ENCODE measurements at places on chromosomes 6 and 20.
A peak's percentile ranks its signal among the peaks of the same experiment; 100 is the strongest.

GRCh38 chr6:27213544-27214125 lies 33.9 kb upstream of the PRSS16 start:
- no peak for DNase-seq

GRCh38 chr6:42136508-42137193 lies 5.8 kb downstream of the C6orf132 start:
- no peak for DNase-seq

DNA sequence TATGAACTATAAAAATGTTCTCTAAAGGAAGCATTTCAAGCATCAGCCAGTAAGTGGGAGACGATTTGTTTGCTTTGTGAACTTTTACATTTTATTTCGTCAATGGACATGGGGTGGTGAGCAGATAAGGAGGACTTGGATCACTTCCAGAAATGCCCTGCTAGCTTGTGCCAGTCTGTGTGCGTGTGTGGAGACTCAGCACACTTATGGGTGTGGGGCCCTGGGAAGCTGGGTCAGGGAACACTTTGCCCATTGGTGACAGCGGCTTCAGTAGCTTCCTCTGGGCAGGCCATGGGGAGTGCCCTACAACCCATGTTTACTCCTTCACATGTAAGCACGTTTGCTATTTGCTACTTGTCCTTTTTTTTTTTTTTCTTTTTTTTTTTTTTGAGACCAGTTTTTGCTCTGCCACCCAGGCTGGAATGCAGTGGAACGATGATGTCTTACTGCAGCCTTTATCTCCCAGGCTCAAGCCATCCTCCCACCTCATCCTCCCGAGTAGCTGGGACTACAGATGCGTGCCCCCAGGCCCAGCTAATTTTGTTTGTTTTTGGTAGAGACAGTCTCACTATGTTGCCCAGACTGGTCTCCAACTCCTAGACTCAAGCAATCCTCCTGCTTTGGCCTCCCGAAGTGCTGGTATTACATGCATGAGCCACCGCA lies 24.2 kb downstream of the PRDM1 start:
- DNase-seq, result no peak

- DNase-seq, result no peak
Observed at GRCh38 chr20:58877976-58878360, 25.5 kb downstream of the GNAS start.

DNA sequence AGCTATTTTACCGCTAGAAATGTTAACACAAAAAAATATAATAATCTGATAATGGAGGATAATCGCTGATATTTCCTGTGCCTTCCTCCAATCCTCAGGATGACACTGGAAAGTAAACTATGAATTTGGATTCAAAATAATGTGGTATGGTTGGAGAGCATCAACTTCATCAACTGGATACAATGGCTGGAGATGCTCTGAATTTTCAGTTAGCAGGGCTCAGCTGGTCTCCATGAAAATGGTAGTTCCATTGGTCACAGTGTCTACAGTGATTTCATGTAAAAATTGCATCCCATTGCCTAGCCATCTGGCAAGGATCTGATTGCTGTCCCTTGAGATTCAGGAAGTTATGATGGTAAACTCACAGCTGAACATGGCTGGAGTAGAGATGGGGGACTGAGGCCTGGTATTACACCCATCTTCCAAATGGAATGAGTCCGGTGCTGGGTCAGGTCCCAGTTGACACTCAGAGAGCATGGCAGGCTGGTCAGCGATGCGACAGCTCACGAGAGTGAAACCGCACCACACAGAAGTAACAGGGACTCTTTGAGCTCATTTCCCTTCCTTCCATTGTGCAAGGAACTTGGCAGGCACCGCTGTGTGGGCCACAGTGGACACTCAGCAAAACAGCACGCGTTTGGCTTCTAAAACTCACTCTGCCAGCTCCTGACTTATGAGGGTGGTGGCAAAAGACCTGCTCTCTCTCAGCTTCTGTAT lies 142.4 kb upstream of the TNFAIP3 start:
- no peak for DNase-seq

- DNase-seq, result no peak
Observed at GRCh38 chr6:79117752-79118151, 39.7 kb upstream of the PHIP start.

- DNase-seq, result no peak
Observed at GRCh38 chr20:56780266-56780665, 151.2 kb downstream of the TFAP2C start.

- no peak for DNase-seq
Observed at GRCh38 chr6:75752365-75752764, 3.3 kb downstream of the MYO6 start.

DNA sequence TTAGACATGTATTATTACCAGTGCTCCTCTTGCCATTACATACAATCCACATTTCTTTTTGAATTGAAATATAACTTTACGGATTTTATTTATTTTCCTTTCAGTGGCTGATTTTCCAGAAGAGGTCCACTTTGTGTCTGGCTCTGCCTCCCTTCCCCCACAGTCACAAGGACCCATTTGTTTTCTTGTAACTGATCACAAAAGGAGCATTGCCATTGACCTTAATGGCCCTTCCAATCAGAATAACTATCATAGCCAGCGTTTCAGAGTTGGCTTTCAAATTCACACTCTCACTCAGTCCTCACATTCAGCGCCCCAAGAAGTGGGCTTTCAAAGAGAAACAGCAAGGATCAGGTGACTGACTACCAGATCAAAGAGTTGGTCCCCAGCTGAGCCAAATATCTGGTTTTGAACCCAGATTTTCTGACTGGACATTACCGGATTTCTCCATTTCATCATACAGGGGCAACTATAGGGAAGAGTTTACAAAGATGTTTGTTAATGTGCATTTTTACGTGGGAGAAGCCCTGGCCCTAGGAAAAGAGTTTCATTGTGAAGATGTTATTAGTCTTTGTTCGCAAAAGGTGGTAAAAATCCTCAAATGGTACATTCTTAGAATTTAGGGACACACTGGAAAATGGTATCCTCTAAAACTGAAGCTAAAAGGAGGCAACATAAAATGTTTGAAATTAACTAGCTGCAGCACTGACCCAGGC lies 2.0 kb upstream of the SLC22A23 start:
- no peak for DNase-seq

GRCh38 chr6:156773935-156774852 lies 3.0 kb upstream of the ARID1B start:
- DNase-seq, result no peak

- no peak for DNase-seq
Observed at GRCh38 chr6:71385111-71385822, 96.7 kb downstream of the OGFRL1 start.

DNA sequence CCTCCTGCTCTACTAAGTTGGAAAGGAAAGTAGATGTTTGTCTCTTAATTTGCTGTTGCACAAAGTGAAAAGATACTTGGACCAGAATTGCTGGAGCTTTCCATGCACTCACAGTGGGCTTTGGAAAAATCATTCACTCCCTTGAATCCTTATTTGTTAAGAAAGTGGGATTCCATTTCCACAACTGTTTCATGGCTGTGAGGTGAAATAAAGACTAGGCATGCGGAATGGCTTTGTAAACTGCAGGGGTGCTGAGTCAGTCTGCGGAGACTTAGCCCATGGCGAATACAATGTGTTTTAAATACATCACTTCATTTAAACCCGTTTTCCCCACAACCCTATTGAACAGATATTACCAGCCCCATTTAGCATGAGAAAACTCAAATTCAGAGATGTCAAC lies 36.8 kb upstream of the CLDN20 start:
- no peak for DNase-seq

- no peak for DNase-seq
Observed at GRCh38 chr20:50850721-50851286, 55.9 kb downstream of the BCAS4 start.

GRCh38 chr20:58202044-58202443 lies 26.4 kb downstream of the ANKRD60 start:
- DNase-seq, result no peak

DNA sequence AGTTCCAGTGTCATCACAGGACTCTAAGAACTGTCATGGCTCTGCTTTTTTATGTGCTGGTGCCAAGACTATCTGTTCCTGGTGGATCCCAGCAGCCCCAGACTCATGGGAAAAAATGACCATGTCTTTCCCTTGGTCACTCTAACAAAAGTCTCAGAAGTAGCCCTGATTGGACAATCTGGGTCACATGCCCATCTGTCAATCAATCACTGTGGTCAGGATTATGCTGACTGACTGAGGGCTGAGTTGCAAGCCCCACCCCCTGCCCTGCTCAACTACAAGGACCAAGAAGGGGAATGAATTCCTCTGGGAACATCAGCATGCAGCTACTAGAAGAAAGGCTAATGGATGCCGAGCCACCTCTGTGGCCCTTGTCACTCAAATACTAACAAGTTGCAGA lies 91.6 kb downstream of the EDN3 start:
- no peak for DNase-seq

GRCh38 chr6:126672649-126673048 lies 332.7 kb downstream of the CENPW start:
- DNase-seq, result no peak

- no peak for DNase-seq
Observed at GRCh38 chr6:91352878-91353277, 766.0 kb upstream of the MAP3K7 start.

DNA sequence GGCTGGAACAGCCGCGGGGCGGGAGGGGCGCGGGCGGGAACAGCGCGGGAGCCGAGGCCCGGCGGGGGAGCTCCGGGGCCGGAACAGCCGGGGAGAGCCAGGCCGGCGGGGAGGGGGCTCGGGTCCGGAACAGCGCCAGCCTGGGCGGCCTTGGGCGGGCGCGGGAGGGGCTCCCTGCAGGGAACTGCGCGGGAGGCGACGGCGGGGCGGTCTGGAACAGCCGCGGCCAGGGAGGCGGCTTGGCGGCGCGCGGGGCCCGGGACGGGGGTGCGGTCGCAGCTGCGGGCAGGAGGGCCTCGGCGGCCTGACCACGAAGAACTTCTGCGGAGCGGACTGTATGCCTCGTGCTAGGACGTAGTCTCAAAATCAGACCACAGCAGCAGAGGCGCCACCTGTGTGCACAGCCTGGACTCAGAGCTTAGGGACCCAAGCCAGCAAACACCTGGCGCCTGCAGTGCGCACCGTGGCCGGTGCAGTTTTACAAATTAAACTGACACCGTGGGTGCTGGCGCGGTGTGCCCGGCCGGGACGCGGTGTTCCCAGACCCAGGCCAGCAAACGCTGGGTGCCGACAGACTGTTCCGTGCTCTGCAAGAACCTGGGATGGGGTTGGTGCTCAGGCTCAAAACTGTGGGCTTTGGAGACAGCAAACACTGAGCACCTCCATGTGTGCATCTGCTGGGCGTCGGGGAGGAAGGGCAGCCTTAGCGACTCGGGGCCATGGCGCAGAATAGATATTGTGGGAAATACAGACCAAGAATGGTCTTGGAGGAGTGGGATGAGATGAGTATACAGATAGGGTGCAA lies 572 bp downstream of the ZNF341 start:
- DNase-seq, result peak; percentile 68

DNA sequence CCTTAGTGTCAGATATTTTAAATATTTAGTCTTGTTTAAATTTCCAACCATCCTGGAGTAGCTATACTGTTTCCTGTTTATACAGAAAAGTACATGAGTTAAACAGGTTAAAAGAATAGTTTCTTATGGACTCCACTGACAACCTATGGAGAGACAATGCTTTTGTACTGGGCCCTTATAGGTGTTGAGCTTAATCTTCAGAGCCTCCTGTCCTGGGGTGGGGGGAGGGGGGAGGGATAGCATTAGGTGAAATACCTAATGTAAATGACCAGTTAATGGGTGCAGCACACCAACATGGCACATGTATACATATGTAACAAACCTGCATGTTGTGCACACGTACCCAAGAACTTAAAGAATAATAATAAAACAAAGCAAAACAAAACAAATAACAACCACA lies 322.9 kb downstream of the GRIK2 start:
- no peak for DNase-seq

GRCh38 chr6:74319292-74319691 lies 623.3 kb downstream of the CD109 start:
- DNase-seq, result no peak

GRCh38 chr6:120230008-120230407 lies 880.4 kb upstream of the MAN1A1 start:
- DNase-seq, result no peak

DNA sequence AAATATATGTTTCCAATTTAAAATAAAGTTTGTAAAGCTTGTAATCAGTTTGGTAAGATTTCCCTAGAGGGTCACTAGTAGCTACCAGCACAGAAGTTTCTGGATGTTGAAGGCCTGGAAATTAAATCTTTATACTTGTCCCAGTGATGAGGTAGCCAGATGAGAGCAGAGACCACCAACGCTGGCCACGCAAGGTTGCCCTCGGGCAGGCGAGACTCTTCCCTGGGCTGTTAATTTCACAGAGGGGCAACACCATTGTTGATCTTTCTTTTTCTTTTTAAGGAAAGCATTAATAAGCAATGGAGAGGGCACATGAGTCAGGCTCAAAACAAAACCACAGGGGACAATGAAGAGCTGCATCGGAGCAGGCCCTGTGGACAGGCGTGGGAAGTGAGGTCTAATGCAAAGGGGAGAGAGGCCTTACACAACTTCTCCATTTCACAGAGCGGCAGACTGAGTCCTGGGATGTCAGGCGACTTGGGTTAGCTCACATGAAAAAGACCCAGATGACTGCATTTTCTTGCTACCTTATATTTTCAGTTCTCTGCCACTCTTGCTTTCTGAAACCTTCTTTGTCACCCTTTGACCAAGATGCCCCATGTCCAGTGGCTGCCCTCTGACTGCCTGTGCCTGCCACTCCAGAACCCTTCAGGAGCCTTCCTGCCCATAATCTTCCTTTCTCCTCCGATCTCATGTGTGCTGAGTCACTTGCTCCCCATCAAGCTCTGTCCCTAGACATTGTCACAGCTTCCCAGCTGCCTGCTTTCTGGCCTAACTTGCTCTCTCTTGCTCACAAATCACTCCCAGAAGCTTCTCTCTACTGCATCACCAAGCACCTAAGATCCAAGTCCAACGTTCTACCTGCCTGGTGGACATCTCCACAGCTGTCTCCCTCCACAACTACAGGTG lies 107.7 kb upstream of the CDYL start:
- DNase-seq, result no peak

GRCh38 chr6:139109558-139109957 lies 25.3 kb upstream of the HECA start:
- DNase-seq, result no peak

DNA sequence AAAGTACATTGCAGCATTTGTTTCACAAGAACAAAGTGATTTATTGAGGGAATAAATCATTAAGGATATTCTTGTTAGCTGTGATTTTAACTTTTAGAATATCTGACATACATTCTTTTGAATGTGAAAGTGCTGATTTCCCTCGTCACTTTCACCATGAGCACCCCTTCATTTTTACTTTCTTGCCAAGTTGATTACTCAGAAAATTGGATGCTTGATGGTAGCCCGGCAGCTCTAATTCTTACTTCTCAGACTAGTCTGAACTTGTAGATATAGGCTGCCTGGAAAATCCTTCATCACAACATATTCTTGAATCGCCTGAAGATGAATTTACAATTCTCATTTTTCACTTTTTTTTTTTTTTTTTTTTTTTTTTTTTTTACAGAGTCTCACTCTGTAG lies 147.1 kb upstream of the SMLR1 start:
- DNase-seq, result no peak

DNA sequence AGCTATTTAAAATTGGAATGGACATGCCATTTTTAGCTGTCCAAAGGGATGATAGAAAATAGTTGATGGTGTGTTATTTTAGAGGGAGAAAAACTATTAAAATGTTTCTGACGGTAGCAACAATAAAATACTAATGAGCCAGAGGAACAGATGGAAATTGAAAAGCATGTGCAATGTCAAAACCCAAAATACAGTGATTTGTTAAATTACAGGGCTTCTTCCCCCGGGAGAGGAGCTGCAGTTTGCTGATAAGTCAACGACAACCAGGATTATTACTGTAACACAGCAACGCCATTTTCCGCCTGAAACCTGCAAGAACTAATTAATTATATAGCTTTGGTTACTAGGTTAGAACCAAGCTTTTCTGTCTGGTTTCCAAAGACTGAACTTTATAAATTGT lies 179.6 kb upstream of the SPTLC3 start:
- no peak for DNase-seq

GRCh38 chr6:166640342-166641043 lies 13.4 kb upstream of the RPS6KA2 start:
- no peak for DNase-seq

All from stimulated activated CD4-positive, alpha-beta T cell treated with anti-CD3 and anti-CD28 coated beads, Interleukin-1b, Interleukin-23, amount 100 ng/mL, for 1 hour (primary cell).